ENCODE measurements at places on chromosomes 16 and 17. TPM values are rescaled to one million over a fixed set of nuclear protein-coding genes. Genes with fewer than 3 reads are reported as not detected.
A peak's percentile ranks its signal among the peaks of the same experiment; 100 is the strongest.

- no peaks in the 10 kb centered on the region for H3K27me3 ChIP-seq
- peaks cover 22% of the 10 kb centered on the region for H3K4me1 ChIP-seq
- H3K36me3 ChIP-seq: peaks cover 7% of the 10 kb centered on the region
- DNase-seq: no peak
Observed at GRCh38 chr17:57097832-57098421, 12.9 kb downstream of the AKAP1 start.

- H3K27ac ChIP-seq: no peak overlapping the region
- no peak for DNase-seq
- H3K27me3 ChIP-seq: no peaks in the 10 kb centered on the region
- no peaks in the 10 kb centered on the region for H3K36me3 ChIP-seq
- no peaks in the 10 kb centered on the region for H3K4me1 ChIP-seq
Observed at GRCh38 chr16:1427473-1428461, 3.1 kb upstream of the PERCC1 start.

- H3K36me3 ChIP-seq: no peaks in the 10 kb centered on the region
- DNase-seq: no peak
- H3K4me1 ChIP-seq: peaks cover 20% of the 10 kb centered on the region
- H3K27ac ChIP-seq: peak overlapping the region; percentile 85
- no peaks in the 10 kb centered on the region for H3K27me3 ChIP-seq
Observed at GRCh38 chr16:70700101-70701020, 14.5 kb upstream of the MTSS2 start.

- H3K4me3 ChIP-seq: no peak overlapping the region
- no peaks in the 10 kb centered on the region for H3K4me1 ChIP-seq
- no peak for DNase-seq
- H3K27ac ChIP-seq: no peak overlapping the region
Observed at GRCh38 chr16:72171236-72171635, 719 bp downstream of the PMFBP1 start.

C17orf107 gene
- 4.4 TPM for total RNA-seq

CDK5R1 gene
- 6.9 TPM for total RNA-seq

Measured in type B pancreatic cell (in vitro differentiated cells).